Mucosa of descending colon (tissue), 3 donors: ENCODE measurements at places on chromosomes 7 and 10.

- DNase-seq, result no peak
These were observed 34.8 kb downstream of the VOPP1 start for GRCh38 chr7:55537458-55537990.

DNA sequence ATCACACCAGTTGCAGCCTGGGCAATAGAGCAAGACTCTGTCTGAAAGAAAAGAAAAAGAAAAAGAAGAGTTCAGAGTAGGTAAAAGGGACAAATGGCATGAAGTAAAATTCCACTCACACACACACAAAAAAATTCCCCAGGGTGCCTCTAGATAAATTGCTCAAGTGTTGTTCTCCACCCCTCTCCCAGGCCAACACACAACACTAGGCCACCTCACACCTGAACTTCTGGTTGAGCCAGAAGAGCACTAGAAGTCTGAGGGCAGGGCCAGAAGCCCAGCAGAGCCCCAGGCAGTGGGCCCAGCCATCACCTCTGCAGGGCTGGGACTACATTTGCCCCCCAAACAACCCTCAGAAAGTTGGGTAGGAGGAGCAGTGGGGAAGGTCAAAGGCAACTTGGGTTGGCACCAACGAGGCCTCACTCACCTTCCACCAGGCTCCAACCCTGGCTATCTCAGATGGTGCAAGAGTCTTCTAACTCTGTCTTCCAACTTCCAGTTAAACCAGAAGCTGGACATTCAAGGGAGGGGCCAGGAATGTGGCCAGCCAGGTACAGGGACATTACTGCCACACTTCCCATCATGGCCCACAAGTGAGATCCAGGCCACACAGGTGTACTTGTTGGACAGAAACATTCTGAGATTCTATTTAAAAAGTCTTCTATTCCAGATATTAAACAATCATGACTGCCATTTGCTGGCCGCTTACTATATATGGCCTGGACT, 25.6 kb upstream of the DLX6 start:
- DNase-seq, result no peak

GRCh38 chr10:49055221-49055849, 60.0 kb downstream of the VSTM4 start:
- DNase-seq, result no peak

GRCh38 chr10:26832960-26833359, 27.8 kb downstream of the ABI1 start:
- DNase-seq, result no peak

DNA sequence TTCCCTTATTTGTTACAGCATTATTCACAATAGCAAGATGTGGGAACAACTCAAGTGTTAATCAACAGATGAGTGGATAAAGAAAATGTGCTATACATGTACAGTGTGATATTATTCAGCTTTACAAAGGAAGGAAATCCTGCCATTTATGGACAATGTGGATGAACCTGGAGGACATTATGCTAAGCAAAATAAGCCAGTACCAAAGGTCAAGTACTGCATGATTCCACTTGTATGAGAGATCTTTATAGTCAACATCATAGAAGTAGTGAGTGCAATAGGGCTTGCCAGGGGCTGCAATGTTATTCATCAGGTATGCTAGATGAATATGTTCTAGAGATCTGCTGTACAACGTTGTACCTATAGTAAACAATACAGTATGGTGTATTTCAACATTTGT, 138.5 kb upstream of the AGR3 start:
- no peak for DNase-seq

- no peak for DNase-seq
These were observed 75.6 kb downstream of the CCDC6 start for GRCh38 chr10:59830601-59831259.

- no peak for DNase-seq
These were observed 1.6 kb downstream of the GLCCI1 start for GRCh38 chr7:7970237-7970530.

DNA sequence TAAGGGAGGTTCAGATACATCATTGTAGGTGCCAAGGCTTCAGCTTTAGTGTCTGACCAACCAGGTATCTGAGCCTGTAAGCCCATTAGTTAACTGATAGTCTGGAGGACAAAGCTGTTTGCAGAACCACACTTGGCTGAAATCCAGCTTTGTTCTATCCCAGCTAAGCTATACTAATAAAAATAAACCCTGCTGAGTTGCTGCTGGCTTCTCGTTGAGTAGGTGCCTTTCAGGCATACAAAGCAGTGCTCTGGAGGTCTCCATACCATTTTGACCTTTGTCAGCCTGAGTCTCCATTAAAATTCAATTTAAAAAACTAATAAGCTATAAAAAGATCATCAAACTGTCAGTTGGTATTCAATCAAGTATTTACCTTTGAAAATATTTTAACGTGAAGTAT, 22.0 kb downstream of the CDCA7L start:
- DNase-seq, result no peak

- no peak for DNase-seq
These were observed 70.5 kb downstream of the TES start for GRCh38 chr7:116280803-116281202.

DNA sequence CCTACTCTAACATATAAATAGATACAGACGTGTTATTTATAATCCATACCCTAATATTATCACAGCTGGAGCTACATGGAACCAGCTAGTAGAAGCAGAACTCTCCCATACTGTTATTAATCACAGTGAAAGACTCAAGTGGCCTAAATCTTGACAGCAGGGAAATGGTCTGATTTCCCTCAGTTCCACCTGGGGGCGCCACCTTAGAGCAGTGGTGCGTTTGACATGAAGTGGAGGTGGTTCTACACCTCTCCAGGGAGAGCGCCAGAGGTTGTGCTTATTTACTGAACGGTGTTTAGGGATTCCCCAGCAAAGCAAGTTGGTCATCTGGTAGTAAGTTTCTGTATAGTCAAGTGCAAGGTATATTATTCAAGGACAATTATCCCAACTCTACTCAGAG, 17.6 kb downstream of the DNTT start:
- DNase-seq, result no peak

DNA sequence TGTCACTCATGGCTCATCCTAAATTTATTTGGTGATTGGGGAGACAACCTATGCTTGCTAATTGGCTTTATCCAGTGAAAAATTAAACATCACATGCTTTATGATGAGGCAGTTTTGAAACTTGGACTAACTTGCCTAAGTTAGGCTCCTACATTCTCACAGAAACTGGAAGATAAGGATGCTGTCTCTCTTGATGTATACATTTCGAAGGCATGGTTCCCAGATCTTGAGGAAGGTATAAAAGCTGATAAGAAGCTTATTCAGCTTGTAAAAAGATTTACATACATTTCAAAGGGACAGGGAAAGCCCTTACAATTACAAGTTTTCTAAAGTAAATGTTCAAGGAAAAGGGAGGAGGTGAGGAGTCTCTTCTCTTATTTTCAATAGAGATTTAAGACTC, 561.7 kb downstream of the IPMK start:
- no peak for DNase-seq

DNA sequence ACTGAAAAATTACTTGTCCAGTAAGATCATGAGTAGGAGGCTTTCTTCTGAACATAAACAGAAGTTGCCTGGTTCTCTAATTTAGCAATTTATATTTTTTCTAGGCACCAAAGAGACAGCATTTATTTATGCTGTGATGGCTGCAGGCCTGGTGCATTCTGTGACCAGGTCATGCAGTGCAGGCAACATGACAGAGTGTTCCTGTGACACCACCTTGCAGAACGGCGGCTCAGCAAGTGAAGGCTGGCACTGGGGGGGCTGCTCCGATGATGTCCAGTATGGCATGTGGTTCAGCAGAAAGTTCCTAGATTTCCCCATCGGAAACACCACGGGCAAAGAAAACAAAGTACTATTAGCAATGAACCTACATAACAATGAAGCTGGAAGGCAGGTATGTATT, 2.8 kb downstream of the WNT16 start:
- DNase-seq, result no peak

DNA sequence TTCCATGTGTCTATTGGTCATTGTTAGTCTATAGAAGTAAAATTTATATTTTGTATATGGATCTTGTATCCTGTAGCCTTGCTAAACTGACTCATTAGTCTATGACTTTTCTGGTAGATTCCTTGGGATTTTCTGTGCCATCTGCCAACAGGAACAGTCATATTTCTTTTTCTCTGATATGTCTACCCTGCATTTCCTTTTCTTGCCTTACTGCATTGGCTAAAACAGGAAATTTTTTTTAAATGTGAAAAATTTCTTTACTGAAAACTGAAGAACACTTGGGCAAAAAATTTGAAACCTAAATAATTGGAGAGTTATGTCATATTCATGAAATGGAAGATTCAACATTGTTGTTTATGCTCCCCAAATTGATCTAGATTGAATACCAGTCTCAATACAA, 67.5 kb downstream of the AMZ1 start:
- no peak for DNase-seq

DNA sequence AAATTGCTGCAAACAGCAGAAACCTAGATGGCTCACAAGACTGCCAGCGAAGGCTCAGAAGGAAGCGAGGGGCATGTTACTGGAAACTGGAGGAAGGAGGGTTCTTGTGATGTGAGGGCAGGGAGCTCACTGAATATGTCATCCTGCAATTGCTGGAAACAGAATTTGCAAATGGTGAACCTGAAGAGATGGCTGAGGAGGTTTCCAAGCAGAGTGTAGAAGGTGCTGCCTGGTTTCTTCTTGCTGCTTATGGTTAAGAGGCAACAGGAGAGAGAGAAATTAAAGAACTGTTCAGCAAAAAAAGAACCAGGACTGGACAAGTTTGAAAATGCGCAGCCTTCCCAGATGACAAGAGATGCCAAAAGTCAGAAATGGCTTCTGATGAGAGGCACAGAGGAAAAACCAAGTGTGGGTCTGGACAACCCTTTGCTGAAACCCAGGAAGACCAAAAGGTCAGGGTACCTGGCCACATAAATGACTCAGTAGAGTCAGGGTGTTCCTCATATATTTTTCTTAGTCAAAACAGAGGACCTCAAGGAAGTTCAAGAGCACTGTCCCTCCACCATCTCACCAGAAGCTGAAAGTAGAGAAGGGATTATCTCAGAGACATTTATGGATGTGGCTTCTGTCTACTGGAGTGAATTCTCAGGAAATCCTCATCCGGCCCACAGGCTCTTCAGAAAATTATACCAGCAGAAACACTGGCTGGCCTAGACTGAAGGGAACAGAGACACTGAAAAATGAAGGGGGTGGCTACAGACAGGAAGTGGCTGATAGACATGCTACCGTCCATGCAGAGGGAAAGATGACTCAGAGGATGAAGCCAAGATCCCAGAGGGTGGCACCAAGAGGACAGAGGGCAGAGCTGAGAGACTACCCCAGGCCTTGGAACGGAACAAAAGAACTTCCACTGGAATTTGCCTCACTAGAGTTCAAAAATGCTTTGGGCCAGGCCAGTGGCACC, 10.1 kb downstream of the PAPOLB start:
- DNase-seq, result no peak

GRCh38 chr7:112752576-112752975, 37.6 kb downstream of the TMEM168 start:
- DNase-seq, result no peak

- DNase-seq, result no peak
These were observed 179.0 kb downstream of the NOC3L start for GRCh38 chr10:94183666-94184264.

GRCh38 chr10:45640049-45640448, 32.5 kb downstream of the ZFAND4 start:
- DNase-seq, result no peak

DNA sequence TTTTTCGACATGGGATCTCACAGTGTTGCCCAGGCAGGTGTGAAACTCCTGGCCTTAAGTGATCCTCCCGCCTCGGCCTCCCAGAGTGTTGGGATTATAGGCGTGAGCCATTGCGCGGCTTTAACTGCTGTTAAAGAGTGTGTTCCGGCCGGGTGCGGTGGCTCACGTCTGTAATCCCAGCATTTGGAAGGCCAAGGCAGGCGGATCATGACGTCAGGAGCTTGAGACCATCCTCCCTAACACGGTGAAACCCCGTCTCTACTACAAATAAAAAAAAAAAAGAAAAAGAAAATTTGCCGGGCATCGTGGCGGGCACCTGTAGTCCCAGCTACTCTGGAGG, 1.1 kb downstream of the RABGEF1 start:
- DNase-seq, result no peak

- DNase-seq, result no peak
These were observed 36.9 kb upstream of the GNAI1 start for GRCh38 chr7:80097756-80098155.

DNA sequence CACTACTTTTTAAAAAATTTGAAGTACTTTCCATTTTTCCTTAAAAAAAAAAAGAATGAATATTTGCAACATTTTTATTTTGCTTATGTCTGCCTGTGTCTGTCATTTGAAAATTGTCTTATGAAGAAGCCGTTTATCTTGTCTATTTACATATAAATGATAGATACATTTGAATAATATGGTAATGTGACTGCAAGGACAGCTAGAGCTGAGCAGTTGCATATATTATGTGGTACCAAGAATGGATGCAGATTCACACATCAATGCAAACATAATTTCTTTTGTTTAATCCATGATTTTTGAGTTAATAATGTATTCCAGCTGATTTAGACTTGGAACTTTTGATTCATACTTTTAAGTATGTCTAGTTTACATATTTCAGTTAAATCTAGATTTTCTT, 268.0 kb downstream of the CDK14 start:
- DNase-seq, result no peak

DNA sequence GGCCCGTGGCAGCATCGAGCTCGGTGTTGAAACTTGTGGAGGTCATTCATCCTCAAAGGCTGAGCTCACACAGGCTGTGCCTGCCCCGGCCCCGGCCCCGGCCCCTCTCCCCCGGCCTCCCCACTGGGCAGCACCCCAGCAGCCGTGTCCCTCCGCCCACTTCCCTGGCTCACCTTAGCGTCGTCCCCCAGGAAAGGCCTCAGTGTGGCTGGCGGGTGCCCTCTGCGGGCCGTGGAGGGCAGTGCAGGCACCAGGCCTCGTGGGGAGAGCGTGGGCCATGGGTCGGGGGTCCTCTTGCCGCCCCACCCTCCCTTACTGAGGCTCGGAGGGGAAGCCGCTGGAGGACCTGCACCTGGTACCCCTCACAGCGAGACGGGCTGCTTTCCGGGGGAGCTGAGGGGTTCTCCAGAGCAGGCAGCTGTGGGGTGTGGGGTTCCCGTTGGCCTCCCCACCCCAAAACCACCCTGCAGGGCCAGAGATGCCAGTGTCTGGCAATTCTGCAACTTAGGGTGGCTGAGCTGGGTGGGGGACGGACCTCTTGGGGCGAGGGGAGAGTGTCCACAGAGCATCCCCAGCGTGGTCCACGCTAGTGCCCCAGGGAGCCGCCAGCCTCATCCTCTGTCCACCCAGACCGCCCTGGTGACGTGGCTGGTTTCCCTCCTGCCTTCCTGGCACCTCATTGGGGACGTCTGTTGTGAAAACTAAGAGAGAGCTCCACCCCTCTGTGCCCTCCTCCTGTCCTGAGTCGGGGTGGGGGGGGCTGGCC, 44.2 kb upstream of the DPYSL4 start:
- peak; percentile 41 for DNase-seq

GRCh38 chr10:131205556-131205955, 106.0 kb downstream of the TCERG1L start:
- peak; percentile 34 for DNase-seq

DNA sequence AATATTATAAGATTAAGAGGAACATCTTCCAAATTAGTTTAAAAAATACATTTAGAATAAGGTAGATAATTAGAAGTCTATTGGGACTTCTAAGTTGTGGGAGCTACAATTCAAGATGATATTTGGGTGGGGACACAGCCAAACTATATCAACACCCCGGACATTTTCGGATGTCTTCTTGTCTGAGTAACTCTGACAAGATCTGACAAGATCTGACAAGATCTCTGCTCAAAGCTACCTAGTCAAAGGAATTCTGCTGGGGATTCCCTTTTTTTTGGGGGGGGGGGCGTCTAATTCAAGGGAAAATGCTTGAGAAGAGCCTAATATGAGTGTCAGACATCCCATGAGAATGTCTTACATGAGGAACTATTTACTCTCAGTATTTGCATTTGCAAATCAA, 5.2 kb upstream of the AGMO start:
- no peak for DNase-seq
